ENCODE measurements at places on chromosomes 7 and 10.

GRCh38 chr10:123870260-123870659 lies 21.3 kb downstream of the CPXM2 start:
- no peak for DNase-seq

DNA sequence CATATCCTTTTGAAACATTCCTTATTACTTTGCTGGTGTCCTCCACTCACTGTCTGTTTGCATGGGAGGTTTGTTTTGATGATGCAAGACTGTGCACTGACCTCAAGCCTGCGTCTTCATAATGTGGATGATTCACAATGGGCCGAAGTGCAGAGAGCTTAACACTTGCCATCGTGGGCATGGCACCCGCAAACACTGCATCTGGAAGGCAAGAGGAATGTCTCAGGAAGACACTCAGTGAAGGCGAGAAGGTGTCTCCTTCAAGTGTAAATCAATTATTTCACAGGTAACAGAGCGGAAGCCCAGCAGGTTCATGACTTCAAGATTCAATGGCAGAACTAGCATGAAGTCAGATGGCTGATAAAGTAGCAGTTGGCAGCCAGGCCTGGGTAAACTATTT lies 98.1 kb downstream of the DPY19L1 start:
- DNase-seq = no peak

DNA sequence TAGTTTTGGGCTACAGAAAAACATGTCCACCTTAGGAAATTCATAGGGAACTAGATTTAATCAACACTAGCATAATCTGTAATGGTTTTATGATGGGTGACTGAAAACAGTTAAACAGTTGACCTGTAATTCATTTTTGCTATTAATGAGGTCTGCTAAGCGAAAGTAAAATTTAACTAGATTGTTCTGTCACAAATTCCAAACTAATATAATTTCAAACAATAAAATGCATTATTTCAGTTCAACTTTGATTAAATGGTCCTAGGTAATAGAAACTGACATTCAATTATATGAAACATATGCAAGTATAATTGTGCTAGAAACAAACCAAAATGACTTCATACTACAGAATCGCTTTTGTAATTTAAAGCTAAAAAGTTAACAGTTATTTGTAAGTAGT lies 6.9 kb downstream of the NOC3L start:
- DNase-seq = no peak

GRCh38 chr7:33079096-33079495 lies 16.5 kb upstream of the NT5C3A start:
- DNase-seq = no peak

- no peak for DNase-seq
Observed at GRCh38 chr10:11776080-11776479, 33.9 kb downstream of the ECHDC3 start.

GRCh38 chr7:96426027-96426426 lies 104.1 kb upstream of the SLC25A13 start:
- no peak for DNase-seq

DNA sequence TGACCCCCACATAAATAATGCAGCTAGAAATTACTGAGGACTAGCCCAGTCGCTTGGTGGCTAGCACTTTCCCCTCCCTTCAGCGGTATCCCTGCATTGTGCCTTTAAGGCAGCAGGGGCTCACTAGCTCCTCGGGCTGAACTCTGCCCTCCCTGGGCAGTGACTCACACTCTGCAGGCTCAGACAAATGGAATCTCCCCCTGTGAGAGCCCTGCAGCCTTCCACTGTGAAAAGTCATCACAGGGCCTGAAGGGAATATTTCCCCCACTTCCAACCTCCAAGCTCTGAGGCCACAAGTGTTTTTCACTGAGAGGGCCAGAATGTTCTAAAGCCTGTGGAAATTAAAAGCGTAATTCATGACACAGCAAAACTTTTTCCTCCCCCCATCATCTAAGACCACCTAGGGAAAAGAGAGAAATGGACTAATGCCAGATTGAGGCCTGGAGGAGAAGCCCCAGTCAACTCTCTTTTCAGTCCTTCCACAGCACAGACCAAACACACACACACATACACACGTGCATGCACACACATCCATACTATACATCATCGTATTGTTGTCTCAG lies 93.6 kb upstream of the COL1A2 start:
- no peak for DNase-seq

- no peak for DNase-seq
Observed at GRCh38 chr7:116692401-116693308, 20.7 kb downstream of the MET start.

GRCh38 chr7:17951742-17952254 lies 11.5 kb upstream of the SNX13 start:
- DNase-seq = no peak

DNA sequence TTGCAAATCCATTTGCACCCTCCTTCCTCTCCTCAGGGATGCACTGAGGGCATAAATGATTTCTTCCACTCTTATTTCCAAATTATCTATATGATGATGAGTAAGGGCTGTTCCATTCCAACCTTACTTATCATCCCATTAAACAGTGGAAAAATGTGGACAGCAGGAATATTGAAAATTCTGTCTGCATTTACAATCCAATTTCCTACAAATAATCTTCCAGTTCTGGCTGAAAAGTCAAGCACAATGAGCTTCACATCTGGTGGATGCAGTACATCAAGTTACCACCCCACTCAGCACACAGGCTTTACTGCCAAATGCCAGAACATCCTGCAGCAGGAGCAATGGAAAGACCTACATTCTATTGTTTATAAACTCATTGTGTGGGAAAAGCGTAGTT lies 345.0 kb upstream of the STEAP1 start:
- DNase-seq = no peak

- no peak for DNase-seq
Observed at GRCh38 chr10:116059320-116059719, 213.7 kb downstream of the GFRA1 start.

GRCh38 chr7:110870926-110871325 lies 220.0 kb upstream of the LRRN3 start:
- no peak for DNase-seq

- no peak for DNase-seq
Observed at GRCh38 chr7:143434660-143435059, 8.6 kb upstream of the TAS2R60 start.

DNA sequence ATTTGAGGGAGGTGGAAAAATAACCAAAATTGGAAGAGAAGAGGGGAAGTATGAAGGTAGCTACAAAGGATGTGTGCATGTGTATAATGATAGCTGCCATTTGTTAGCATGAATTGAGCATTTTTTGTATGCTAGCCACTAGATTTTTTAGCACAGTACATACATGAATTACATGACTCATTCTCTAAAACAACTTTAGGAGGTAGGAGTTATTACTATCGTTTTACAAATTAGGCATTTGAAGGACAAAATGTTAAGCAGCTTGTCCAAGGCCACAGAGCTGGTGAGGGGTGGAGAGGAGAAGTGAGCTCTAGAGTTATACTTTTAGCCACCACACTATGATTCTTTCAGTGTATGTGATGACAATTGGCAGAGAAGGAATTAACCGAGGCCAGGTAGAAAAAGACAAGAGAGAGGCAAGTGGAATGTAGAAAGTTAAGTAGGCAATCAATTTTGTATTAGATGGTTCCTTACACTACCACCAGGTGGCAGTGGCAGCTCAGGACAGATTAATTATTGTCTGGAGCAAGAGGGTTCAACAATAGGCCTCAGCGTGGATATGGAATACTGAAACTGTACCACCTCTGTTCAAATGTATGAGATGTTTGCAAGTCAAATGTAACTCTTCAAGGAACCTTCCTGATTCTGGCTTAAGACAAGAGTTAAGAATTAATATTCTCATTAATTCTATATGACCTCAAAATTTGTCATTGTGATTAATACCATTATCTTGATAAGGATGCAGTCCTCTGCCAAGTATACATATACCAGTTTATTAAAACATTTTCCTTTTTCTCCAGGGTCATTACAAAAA lies 128.0 kb downstream of the MBL2 start:
- no peak for DNase-seq

- DNase-seq = no peak
Observed at GRCh38 chr10:58164517-58164916, 103.2 kb downstream of the IPMK start.

DNA sequence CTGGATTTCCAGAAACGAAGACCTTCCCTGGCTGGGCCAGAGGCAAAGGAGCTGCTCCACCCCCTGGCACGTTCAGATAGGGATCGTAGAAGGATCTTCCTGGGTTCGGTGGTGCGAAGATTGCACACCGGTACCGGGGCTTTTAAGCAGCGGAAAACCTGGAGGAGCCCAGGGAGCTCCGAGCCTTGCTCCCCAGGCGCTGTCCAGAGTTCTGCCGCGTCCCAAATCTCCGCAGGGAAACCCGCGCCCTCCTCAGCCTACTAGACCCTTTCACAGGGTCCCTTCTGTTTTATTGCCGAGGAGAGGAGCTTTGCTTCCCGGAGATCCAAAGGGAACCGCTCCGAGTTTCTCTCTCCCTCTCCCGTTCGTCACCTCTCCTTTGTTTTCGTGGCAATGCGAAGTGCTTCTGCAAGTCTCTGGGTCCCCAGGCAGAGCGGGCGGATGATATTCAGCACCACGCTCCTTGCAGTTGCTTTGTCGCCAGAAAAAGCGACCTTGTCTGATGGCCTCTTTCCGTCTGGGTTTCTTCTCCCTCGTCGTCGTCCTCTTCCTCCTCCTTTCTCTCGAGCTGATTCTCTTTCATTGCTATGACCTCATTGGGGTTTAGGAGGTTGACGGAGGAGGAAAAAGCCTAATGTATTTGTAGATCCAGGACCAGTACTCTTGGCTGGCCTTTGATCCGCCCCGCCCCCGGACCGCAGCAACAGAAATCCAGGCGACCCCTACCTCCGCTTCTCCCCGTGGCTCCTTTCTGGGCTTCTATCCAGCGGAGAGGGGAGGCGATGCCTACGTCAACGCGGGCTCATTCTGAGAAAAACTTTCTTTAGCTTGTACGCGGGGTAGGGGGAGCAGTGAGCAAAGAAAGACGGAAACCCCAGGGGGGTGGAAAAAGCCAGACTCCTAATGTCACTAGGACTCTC lies at the start of gene TMEM196:
Gene TMEM196 (minus strand): TSS at position 777 of the 920 bp plus-strand sequence. CDS start 921 bp downstream, outside the sequence.
- no peak for DNase-seq

All from stimulated activated effector memory CD8-positive, alpha-beta T cell treated with anti-CD3 and anti-CD28 coated beads, Interleukin-12 subunit alpha, Interleukin-12 subunit beta, amount 100 ng/mL, for 72 hours (primary cell).